ENCODE measurements at places on chromosomes 1 and 21.

GRCh38 chr1:206684478-206685333 is at the start of gene MAPKAPK2:
MAPKAPK2 (plus strand) TSS chr1:206684905; CDS start chr1:206685230, 325 bp downstream.
- DNase-seq, result no peak

DNA sequence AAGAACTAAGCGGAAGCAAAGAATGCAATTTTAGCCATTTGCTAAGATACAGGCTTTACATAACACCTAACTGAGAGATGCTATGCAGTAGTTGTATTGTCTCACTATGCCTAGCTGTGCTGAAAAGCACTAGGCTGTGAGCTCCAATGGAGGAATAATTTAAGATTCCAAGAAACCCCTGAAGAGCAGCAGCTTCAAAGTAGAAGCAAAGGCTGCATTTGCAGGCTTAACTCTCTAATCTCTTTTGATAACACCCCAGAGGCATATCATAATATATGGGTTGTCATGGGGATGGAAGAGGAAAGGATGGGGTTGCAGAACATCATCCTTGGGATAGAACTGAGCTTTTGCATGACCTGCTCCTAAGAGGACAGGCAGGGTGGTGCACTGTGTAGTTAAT is 102.0 kb downstream of the ERG start:
- no peak for DNase-seq

GRCh38 chr1:111980686-111981085 is 8.8 kb downstream of the KCND3 start:
- DNase-seq, result no peak

DNA sequence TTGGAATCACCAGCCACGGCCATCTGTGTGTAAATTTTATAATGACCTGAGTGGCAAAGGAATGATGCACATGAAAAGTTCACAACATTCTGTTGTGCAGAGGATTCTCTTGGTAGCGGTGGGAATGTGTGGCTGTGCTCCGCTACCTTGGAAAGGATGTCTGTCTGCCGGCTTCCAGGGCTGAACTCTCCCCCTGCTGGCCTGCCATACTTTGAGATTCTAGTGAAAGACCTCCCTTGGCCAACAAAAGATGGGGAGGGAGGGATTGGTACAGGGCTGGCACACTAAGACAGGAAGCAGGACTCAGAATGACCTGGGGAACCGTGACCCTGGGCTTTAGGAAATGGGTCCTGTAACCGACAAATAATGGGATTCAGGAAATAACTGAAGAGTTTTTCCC is 194.5 kb upstream of the PLD5 start:
- DNase-seq, result no peak

- no peak for DNase-seq
These were observed 21.3 kb downstream of the COL6A2 start for GRCh38 chr21:46119144-46119636.

DNA sequence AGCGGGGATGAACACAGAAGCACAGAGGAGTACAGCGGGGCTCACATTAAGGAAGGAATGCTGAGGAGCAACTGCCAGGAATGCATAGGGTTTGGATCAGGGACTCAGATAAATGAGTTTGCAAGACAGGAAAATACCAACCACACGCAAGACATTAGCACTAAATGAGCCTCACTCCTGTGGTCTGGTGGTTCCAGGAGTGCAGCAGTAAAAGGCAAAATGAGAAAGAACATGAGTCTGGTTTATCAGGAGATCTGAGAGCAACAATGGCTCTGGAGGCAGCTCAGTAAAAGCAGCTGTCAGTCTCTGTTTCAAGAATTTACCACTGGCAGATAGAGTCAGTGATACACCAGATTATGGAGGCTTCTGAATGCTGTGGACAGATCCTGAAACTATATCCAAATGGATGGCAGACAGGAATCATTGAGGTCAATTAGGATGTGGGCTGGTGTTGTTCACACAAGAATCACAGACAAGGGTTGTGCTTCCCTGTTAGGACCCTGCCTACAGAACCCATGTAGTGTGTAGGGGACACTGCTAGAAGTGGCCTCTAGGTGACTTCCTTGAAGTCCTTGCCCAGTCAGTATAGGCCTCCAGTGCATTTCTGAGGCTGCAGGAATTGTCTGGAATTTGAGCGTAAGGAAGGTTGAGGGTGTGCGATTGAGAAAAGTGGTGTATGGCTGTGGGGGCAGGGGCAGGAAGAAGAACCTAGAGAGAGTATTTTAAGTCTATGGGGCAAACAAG is 50.3 kb downstream of the CASQ2 start:
- no peak for DNase-seq

- no peak for DNase-seq
These were observed 86.7 kb downstream of the PROX1 start for GRCh38 chr1:214074477-214074876.

- DNase-seq, result no peak
These were observed 47.4 kb downstream of the OLIG1 start for GRCh38 chr21:33117101-33117888.

DNA sequence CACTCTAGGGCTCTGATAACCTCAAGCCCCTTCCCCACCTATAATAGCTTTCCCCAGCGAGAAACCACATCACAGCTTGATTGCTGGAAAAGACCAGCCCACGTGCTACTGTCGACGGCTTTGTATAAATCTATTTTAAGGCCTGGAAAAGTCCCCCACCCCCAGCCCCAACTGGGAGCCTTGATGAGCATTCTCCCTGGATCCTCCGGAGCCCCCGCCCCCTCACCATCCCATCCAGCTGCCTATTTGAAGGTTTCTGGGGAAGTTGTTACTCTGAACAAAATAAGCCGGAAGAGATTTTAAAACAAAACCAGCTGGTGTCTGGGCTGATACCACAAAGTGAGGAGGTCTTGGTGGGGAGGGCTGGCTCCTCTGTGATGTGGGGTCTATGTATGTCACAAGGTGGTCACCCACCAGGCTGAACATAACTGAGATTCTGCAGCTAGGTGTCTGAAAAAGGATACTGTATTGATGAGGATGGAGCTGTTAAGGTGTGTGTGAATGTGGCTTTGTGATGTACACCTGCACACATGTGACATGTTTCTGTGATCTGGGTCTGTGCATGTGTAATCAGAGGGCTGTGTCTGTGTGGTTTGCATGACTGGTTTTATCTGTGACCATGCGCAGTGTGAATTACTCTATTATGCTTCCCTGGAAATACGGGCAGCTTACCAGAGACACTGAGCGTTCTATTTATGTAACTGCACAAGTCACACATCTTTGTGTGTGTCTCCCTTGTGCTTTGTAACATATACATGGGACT is 25.0 kb downstream of the RIMS3 start:
- DNase-seq, result no peak

DNA sequence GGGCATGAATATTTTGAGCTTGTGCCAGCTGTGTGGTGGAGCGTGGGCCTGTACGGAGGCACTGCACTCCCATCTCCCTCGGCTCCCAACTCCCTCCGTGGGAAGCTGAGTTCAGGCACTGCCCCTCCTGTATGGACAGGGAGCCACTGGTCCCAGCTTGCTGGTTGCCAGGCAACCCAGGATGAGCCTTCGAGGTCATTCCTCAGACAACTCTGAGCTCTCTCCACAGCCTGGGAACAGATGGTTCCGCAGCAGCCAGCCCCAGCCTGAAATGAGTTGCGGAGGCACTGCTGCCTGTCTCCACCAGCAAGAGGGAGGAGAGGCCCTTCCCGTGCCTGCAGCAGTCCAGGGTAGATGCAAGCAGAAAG is 58.4 kb upstream of the TENT5B start:
- no peak for DNase-seq

DNA sequence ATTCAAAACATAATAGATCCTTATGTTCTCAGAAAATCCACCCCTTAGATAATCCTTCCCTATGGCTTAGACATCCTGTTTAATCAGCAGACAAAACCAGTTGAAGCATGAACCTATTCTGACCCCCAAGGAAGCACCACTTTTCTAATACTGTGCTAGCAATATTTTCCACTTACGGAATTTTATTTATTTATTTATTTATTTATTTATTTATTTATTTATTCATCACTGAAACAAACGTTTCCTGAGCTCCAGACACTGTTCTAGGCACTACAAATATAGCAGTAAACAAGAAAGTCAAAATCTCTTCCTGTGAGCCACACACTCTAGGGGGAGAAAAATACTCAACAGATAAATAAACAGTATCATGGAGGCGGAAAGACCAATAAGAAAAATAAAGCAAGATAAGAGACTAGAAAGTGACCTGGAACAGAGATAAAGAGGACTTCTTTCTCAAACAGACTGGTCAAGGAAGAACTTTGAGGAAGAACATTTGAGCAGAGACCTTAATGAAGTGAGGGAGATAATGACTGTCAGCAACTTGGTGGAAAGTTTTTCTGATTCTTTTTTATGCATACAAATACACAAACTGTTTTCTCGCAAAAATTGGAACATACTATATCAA is 145.5 kb upstream of the POGK start:
- DNase-seq, result no peak

- no peak for DNase-seq
These were observed 108.2 kb upstream of the OLIG2 start for GRCh38 chr21:32917362-32918135.

DNA sequence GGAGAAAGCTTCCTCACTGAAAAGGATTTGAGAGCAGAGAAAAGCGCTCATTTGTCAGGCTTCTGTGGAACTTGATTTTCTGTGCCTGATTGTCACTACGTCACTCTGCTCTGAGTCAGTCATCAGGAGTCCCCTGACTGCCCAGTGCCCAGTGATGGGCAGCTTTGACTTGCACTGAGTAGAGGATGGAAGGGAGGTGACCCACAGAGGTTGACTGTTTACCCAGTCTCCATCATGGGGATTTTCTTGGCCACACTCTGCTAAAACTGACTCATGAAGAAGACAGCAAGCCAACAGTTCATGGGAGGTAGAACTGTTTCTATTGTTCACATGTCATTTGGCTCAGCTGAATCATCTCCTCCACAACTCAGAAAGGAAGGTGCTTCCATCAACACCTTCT is 82.1 kb upstream of the DUSP10 start:
- no peak for DNase-seq

- no peak for DNase-seq
These were observed 1276.0 kb upstream of the ADGRL4 start for GRCh38 chr1:80282536-80282935.

- DNase-seq, result no peak
These were observed 23.6 kb upstream of the ABCB10 start for GRCh38 chr1:229582011-229582694.

DNA sequence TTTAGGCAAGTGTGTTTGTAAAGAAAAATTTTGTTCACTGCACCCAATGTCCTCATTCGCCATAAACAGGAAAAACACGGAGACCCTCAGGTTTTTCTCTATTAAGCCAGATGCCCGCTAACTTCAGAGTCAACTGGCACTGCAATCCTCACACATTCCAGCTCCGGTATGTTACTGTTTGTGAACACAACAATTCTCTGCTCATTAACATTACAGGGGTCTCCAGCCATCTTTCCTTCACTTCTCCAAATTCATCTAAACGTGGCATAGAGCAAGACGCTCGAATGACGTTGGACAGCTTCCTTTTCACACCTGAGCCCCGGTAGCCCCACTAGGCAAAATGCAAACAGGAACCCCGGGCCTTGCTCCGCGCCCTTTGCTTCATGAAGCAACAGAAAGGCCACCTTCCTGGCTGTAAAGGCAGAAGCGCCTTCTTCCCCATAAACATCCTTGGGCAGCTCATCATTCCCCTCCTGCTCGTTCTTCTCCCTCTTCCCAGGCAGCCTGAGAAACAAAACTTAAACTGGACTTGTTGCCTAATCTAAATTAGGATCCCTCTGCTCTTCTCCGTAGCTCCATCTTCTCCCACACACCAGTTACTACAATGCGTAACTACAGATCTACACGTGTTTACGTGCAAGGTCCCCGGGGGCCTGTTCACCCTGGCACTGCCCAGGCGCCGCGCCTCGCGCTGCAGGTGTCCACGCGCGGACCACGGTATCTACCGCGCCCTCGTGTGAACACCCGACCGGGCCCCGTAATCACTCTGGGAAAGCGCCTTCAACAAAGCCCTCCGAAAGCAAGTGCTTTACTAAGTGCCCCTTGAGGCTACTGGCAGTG is 1.2 kb downstream of the LBR start:
- DNase-seq, result no peak

- DNase-seq, result no peak
These were observed 90.8 kb upstream of the AJAP1 start for GRCh38 chr1:4563586-4563985.

DNA sequence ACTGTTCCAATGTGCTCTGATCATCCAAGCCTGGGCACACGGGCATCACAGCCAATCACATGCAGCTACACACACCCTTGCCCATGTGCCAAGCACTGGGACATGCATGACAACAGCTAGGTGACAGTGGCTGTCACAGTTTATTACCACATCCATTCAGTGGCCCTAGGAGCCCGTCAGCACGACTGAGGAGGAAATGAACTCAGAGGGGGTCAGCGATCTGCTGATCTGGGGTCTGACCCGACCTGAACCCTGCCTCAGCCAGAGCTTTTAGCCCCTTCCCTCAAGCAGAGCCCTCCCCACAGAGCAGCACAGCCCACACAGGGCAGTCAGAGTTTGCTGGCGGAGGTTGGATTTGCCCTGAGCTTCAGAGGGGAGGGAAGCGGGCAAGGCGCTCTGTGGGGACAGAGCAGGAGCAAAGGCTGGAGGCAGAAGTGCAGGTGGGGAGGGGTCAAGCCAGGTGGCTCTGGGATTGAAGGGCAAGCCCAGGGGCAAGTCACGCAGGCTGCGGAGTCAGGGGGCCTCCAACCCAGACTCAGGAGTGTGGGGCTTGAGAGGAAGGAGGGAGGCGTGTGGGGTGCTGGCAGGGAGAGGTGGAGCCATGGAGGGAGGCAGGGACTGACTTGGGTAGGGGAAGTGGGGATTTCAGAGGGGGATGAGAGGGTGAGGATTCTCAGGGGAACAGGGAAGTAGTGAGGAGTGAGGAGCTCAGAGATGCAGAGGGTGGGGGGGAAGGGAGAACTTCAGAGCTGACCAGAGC is 10.4 kb downstream of the SH3BGRL3 start:
- no peak for DNase-seq

Measured in SW 1271 (cell line).